ENCODE measurements at places on chromosomes 16 and 17.

- no peak for DNase-seq
Measured at GRCh38 chr16:68267612-68268405, 3.5 kb downstream of the SLC7A6 start.

GRCh38 chr16:3734758-3735221, 17.5 kb upstream of the TRAP1 start:
- DNase-seq, result no peak

DNA sequence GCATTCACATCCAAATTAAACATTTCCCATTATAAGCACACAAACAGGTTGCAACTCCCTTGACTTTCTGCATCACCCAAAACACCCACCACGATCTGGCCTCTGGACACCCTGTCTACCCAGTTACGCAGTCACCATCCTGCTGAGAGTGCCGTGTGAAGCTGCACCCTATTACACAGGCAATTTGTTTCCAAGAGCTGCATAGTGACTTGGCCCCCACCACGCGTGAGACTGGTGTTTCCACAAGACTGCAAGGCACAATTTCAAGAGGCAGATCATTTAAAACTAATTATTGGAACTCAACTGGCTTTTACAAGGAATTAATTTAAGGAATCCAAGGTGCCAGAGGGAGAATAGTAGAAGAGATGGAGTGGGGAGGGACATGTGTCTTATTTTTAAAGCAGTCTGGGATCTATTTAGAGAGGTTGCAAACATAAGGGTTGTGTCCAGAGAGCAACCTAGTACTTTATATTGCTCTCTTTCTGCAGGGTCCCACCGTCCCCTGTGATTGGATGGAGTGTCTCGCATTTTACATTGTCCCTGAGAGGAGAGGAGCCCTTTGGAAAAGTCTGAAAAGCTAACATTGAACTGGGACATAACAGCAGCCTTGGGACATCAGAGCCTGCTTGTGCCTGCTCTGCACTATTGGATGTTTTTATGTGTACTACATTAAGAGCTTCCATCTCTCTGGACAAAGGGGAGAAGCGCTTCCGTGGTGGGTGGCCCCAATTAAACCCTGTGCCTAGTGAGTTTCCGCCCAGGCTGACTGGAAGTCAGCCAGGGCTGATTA, 8.7 kb upstream of the ADAMTS18 start:
- DNase-seq, result no peak

DNA sequence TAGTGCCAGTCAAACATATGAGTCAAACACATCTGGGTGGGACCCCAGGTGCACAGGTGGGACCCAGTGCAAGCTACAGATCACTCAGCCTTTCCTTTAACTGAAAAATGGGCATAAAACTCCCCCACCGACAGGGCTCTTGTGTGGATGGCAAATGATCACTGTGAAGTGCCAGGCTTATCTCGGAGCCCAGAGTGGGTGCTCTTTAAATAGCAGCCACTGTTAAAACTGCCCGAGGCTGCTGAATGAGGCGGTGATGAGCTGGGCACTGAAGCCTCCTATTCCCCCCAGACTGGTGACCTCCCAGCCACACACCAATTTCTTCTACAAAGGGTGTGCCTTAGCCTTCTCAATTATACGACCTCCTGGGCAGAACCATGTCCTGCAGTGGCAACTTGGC, 433.8 kb downstream of the SLC39A11 start:
- DNase-seq, result no peak
